Fibroblast of gingiva (primary cell): ENCODE measurements at places on chromosomes 16 and 17.

DNA sequence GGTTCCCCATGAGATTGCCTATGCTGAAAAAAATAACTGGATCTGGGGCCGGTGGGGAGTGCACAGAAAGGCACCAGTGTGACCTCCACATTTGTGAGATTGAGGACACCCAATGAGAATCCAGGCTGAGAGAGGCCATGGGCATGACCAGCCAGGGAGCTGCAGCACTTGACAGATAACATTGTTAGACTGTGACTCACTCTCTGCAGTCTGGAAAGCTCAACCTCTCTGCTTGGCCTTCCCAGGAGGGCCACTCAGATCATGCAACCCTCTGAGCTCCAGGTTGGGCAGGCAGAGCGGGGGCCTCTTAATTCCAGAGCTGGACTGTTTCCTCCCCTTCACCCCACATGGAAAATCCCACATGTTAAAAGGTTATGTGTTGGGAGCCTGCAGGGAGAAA lies 30.1 kb downstream of the FZD2 start:
- DNase-seq: peak; percentile 55

DNA sequence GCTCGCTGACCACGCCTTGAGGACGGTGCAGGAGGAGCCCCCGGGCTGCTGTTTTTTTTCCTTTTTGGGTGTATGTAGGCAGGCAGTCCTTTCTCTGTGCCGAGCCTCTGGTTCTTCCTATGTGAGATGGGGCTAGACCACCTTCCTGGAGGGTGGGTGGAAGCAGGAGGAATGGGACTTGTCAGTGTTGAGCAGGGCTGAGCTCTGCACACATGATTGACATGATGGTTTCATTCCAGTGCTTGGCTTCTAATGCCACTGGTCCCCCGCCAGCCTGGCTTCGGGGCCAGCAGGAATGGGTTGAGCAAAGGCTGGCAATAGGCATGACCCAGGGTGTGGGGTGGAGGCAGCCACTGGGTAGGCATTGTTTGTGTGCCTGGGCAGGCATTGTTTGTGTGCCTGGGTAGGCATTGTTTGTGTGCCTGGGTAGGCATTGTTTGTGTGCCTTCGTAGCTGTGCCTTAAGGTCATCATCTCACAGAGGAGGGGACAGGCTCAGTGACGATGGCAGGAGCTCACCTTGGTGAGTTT lies 14.2 kb upstream of the ADCY7 start:
- no peak for DNase-seq

DNA sequence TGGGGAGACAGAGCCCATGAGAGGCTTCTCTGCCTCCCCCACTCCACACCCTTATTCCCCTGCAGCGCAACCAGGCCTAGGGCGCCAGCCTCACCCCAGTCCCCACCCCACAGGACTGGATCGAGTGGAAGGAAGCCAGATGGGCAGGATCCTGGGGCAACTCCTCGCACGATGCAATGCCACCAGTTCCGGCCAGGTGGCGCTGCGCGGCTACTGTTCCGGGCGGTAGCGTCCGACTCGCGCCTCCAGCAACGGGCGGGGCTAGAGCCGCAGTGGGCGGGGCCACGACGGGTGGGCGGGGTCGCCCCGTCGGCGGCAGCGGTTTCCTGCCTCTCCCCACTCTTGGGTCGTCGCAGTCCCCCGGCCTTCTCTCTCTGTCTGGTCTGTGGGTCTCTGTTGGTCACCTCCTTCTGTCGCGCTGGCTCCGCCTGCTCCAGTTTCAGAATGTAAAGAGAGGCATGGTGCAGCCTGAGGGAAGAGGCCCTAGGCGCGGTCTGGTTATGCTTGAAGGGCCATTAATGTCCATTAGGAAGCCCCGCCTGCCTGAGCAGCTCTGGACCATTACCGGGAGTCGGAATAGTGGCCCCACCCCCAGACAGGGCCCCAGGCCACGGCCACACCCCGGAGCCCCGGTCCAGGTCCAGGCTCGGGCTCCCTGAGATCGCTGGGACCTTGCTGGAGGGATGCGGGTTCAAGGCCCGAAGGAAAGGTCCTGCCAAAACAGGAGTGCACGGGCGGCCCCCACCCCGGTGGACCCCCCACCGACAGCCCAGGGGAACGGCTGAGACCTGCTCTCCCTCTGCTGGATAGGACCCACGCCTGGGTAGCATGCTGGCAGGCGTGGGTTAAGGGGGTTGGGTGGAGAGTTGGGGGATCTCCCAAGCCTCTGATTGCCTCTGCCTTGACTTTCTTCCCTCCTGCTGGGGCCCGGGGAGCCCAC lies 3.3 kb upstream of the NHERF2 start:
- DNase-seq: peak; percentile 76

GRCh38 chr17:72187556-72187955 lies 66.7 kb downstream of the SOX9 start:
- DNase-seq: no peak

DNA sequence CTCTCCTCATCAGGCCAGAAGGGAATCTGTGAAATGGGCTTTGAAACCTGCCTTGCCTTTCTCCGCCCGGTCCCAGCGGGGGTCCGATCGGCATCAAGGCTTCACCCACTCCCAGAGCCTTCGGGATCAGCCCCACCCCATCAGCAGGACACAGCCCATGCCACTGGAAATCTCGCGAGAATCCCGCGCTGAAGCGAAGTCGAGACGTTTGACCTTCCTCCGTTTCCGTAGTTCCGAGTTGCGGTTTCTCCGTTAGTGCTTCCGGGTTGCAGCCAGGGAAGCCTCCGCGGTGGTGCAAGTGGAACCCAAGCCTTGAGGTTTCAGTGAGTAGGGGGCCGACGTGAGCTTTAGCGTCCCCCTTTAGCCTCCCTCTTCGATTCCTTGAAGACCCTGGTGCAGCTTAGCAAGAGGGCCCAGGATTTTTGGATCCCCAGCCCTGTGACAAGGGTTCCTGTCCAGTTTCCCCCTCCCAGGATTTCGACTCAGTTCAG lies at the start of gene COASY:
Gene COASY, plus strand, starts transcription at position 252 of the 491 bp plus-strand sequence. CDS start 475 bp downstream, outside the sequence.
- peak; percentile 97 for DNase-seq

- no peak for DNase-seq
Measured at GRCh38 chr16:13338044-13338443, 436.6 kb downstream of the SHISA9 start.

- DNase-seq: no peak
Measured at GRCh38 chr17:36674278-36674650, 72.9 kb downstream of the MRM1 start.

DNA sequence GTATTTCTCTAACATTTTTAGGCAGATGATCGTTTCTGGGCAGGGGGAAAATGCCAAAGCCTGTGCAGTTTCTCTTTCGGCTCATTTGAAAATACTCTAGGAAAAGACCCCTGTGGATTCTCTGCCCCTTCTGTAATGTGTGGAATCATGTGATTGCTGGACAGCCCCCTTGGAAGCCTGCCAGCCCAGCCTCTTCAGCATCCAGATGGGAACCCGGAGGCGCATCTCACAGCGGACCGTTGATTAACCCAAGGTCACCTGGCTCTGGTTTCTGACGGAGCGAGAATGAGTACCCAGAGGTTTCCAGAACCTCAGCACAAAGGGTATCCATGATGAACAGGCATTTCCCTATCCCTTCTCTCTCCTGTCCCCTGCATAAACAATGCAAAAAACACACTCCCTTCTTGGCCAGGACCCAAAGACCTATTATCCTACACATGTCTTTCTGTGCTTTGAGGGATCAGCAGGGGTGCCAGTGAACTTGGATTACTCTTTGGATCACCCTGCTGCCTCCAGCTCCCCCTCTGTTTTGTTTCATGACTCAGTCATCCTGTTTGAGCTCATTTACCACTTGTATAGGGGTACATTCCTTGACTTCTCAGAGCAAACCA lies 957.1 kb upstream of the RBFOX1 start:
- DNase-seq: no peak

GRCh38 chr16:17354141-17354601 lies 116.6 kb downstream of the XYLT1 start:
- DNase-seq: no peak

DNA sequence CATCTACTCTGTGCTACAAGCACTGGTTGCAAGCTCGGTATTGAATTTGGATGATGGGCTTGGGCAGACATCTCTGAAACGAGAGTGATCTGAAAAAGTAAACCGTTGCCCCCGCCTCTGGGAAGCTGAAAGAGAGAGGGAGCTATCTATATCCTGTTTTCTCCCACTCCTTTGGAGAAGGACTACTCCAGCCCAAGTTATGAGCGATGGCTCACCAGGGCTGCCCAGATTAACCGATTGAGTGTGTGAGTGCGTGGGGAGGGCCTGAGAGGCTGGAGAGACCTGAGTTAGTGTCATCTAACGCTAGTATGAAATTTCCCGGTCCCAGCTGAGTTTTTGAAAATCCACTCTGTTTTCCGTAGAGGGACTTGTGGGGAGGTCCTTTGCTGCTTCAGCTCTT lies 11.5 kb downstream of the MGAT5B start:
- DNase-seq: no peak

DNA sequence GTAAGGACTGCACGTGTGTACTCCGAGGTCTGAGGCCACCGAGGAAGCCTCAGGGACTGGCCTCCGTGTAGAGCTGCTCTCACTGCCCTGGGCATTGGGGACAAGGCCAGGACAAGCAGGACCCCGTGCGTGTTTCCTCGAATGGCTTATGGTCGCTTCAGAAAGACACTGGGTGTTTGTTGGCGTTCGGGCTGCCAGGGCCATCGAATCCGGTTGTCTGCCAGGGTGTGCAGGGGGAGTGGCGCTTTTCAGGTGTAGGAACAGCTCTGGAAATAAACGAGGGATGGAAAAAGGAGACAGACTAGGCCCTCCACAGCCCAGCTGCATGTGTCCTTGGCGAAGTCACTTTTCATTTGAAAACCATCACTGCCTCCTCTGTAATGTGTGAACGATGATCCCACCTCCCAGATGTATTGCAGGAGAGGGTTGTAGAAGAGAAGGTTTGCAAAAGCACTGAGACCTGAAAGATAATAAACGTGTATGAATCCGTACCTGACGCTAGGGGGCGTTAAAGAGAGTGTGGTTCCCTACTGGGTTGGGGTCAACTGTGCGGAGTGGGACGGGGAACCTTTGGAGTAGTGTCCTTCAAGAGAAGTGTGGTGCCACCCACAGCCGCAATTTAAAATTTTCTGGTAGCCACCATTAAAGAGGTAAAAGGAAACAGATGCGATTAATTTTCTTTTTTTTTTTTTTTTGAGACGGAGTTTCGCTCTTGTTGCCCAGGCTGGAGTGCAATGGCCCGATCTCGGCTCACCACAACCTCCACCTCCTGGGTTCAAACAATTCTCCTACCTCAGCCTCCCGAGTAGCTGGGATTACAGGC lies 2.1 kb upstream of the ZSCAN10 start:
- DNase-seq: no peak

DNA sequence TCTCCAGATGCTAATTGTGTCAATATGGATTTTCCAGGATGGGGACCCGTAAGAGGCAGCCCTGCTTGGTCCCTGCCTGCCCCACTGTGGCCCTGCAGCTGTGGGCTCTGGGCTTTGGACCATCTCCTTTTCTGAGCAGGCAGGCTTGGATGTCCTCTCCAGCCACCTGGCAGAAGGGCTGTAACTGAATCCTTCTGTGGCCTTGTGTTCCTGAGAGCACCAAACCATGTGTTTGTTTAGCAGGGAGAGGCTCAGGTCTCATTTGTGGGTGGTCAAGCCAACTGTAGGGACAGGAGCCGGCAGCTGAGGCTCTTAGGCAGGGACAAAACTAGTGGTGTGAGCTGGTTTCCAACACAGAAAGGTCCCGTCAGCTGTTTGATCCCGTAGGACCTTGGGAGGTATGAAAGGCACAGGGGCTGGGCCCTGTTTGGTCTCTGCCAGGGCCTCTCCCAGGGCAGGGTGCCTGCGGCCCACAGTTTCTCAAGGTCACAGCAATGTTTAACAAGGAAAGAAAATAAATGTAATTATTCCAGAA lies 18.5 kb downstream of the SEC14L5 start:
- DNase-seq: no peak

GRCh38 chr16:79188115-79188738 lies 412.3 kb downstream of the MAF start:
- no peak for DNase-seq
